ENCODE measurements at places on chromosomes 5 and 9.

DNA sequence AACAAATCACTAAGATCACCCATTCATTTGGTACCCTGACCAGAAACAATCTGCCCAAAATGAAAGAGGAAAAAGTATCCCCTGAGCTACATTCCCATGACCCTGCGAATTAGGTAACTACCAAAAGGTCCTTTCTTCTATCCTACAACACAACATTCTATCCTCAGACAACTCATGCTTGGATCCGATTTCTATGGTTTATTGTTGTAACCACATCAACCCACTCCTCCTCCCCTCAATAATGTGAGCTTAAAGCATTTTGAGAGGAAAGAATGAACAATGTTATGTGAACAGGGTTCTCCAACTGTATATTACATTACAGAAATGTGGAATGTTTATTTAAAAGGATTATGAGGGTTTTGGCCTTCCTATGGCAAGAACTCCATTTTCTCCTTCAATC, 4.0 kb downstream of the SLC35D2 start:
- DNase-seq: no peak

DNA sequence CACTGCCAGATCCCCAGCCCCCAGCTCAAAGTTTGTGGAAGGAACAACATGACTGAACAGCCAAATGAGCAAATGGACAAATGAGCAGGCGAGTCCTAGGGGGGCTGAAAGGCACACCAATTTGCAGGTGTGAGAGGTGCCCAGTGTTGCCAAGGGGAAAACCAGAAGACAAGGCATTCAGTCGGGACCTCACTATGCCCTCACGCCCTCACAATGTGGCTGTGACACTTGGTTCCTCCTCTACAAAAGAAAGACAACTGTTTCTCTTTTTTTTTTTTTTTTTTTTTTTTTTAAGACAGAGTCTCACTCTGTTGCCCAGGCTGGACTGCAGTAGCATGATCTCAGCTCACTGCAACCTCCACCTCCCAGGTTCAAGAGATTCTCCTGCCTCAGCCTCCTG, 28.0 kb downstream of the TNIP1 start:
- no peak for DNase-seq

- peak; percentile 52 for DNase-seq
These were observed 6.1 kb downstream of the GARIN3 start for GRCh38 chr5:157160001-157160400.

- DNase-seq: no peak
These were observed 214.9 kb downstream of the FANCC start for GRCh38 chr9:95102572-95102971.

GRCh38 chr5:145942201-145942600, 5.8 kb downstream of the SH3RF2 start:
- no peak for DNase-seq

DNA sequence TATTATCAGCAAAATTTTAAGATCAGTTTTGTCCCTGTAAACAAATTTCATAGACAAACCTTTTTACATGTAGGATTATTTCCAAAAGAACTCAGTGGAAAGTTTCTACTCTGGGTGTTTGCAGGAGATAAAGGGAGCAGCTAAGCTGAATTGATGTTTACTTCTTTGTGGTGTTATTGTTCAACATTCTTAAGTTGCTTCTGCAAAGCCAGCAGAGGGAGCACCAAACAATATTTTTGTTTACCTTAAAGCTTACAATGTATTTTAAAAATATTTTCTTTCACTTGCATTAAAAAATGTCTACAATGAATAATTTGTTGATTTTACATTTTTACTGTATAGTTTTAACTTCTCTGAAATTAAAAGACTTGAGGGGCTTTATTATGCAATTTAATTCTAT, 135.4 kb downstream of the ATG10 start:
- DNase-seq: no peak

GRCh38 chr5:98349251-98349989, 424.0 kb upstream of the RGMB start:
- no peak for DNase-seq

DNA sequence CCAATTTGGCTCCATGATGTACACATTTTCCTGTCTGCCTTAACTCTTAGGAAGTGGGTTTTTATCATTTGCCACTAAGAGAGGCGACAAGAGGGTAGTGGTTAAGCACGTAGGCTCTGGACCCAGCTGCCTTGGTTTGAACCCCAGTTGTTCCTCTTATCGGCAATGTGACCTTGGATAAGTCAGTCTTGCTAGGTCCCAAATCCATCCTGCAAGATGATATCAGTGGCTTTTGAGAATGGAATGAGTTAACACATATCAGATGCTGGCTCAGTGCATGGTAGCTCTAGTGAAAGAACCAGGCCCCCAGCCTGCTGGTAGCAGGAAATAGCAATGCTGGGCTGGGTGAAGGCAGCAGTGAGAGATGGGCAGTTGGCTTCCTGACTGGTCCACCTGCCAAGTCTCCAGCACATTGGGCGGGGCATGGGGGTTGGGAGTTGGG, 72.5 kb downstream of the STK10 start:
- DNase-seq: no peak

DNA sequence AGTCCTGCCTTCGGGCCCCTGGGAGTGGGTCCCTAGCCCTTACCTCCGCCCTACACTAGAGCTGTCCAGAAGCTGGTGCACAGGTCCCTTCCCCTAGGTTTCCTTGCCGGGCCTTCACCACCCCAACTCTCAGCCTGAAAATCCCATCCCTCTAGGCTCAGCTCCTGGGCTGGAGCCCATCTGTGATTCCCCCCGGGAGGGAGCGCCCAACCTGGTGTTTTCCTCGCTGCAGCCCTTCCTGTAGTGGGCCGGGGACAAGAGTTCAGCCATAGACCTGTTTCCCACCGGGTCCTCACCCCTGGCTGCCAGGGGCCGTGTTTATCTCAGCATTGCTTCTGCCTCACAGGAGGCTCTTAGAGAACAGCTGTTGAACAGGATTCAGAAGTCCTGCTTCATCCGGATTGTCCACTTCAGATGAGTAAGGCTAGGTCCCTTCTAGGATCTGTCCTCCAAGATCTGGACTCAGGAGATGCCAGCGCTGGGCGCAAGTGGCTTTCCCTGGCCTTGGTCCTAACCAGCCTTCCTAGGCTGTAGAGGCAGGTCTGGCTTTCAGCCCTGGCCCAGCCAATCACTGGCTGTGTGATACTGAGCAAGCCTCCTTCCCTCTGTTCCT, 965 bp downstream of the GLIPR2 start:
- DNase-seq: no peak

- DNase-seq: no peak
These were observed 133.3 kb downstream of the GCNT1 start for GRCh38 chr9:76592091-76592973.

- DNase-seq: no peak
These were observed 86.0 kb downstream of the TRIO start for GRCh38 chr5:14229181-14229580.

DNA sequence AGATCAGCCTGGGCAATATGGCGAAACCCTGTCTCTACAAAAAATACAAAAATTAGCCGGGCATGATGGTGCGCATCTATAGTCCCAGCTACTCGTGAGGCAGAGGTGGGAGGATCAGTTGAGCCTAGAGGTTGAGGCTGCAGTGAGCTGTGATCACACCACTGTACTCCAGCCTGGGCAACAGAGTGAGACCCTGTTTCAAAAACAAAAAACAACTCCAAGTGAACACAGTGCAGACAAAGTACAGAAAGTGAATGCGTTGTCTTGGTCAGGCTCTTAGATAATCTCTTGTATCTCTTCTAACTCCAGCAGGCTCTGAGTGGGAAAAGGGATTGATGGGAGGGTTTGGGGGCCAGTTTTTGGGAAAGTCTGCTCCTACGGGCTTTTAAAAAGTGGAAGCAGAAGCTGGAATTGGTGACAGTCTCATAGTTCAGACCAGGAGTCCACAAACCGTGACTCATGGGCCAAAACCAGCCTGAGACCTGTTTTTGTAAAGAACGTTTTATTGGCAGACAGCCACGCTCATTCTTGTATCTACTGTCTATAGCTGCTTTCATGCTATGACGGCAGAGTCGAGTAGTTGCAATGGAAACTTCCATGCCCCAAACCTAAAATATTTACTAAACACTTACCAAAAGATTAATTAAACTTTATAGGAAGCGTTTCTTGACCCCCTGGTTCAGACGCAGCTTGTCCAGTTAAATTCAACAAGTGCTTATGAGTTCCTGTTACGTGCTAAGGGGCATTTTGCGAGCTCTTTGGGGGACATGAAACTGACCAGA, 32.9 kb downstream of the NDST1 start:
- DNase-seq: no peak

GRCh38 chr5:128920345-128921215, 44.7 kb upstream of the SLC27A6 start:
- no peak for DNase-seq

GRCh38 chr5:24110004-24110615, 534.7 kb downstream of the CDH10 start:
- no peak for DNase-seq

GRCh38 chr5:55620766-55621160, 86.0 kb upstream of the PLPP1 start:
- no peak for DNase-seq

GRCh38 chr5:179227580-179228311, 117.5 kb downstream of the ADAMTS2 start:
- no peak for DNase-seq

DNA sequence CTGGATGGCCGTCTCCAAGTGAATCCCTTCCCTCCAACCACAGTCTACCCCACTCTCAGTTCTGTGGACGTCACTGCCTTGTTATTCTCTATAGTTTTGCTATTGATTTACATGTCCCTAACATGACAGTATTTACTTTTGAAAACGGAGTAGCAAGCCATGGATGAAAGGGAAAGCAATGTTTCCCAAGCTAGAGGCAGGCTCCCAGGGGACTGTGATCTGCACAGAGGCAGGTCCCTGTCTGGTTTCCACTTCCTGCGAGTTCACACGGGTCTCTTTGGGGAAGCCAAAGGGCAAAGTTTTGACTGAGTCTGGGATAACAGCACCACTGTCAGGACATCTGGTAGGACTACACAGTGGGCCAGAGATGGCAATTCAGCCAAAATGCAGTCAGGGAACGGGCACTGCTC, 12.7 kb downstream of the C9orf153 start:
- no peak for DNase-seq

- no peak for DNase-seq
These were observed 3.2 kb upstream of the MAMDC2 start for GRCh38 chr9:70040376-70040903.

DNA sequence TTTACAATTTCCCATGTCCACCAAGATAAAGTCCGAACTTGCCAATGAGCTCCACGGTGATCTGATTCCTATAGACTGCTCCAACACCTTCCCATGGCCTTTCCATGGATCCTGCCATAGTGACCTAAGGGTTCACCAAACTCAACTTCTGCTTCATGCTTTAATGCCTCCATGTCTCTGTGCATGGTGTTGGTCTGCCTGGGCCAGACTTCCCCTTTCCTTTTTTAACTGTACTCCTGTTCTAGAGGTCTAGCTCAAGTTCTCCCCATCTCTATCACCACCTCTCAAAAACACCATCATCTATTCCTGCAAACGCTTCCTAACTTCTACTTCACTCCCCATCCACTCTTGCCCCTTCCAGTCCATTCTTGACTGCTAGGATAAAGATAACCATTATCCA, 14.8 kb upstream of the SMARCA2 start:
- DNase-seq: no peak

DNA sequence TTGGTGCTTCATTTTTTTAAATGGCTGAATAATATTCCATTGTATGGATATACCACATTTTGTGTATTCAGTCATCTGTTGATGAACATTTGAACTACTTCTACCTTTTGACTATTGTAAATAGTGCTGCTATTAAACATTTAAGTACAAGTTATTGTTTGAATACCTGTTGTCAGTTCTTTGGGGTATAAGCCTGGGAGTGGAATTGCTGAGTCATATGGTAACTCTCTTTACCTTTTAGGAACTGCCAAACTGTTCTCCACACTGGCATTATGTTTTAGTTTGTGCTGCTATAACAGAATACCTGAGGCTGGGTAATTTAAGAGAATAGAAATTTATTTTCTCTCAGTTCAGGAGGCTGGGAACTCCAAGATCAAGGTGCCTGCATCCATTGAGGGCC, 15.7 kb upstream of the PDE8B start:
- DNase-seq: no peak

DNA sequence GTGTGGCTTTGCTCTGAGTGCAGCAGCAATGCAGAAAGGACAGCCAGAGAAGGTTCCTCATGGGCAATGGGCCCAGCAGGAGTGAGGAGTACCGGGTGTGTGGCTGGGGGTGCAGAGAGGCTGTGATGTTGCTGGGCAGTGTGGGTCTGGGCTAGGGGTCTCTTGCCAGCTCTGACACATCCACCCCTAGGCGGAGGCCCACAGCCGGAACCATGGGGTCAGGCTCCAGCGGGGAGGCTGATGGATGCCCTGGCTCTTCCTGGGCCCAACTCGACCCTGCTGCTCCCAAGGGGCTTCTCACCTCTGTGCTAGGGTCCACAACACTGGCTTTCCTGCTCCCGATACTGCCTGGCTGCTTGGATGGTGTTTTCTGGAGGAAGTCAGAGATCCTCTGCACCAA, 19.9 kb downstream of the TBC1D9B start:
- DNase-seq: no peak

- peak; percentile 72 for DNase-seq
These were observed 66.5 kb upstream of the HSPA9 start for GRCh38 chr5:138641547-138642298.

DNA sequence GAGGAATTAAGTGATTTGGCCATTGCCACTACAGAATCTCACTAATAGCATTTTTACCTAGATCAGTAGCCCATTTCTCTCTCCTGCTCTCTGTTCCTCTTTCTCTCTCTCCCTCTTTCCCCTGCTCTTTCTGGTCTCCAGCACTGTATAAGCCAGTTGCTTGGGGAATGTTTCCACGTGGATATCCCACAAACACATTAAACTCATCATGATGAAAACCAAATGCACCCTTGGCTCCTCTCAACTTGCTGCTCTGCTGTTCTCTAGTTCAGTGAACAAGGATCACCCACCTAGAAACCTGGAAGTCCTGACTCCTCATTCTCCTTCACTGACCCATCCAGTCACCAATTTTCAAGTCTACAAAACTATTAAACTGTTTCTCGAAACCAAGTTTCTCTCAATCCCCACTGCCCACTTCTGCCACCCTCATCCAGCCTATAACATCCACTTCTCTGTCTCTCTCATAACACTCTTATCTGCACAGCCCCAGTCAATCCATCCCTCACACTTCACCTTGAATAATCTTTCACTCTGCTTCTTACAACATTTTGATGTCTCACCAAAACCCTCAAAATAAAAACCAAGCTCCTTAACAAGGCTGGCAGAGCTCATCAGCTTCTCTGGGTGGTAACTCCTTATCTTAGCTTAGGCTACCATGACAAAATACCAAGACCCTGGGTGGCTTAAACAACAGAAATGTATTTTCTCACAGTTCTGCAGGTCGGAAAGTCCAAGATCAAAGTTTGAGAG, 79.3 kb downstream of the ARL15 start:
- DNase-seq: no peak

Data from stimulated activated CD4-positive, alpha-beta T cell treated with anti-CD3 and anti-CD28 coated beads, Interleukin-4, amount 100 ng/mL, for 4 hours (primary cell).